Stimulated activated CD8-positive, alpha-beta memory T cell treated with anti-CD3 and anti-CD28 coated beads, Interleukin-7, amount 100 ng/mL, for 1 hour (primary cell): ENCODE measurements at places on chromosomes 6 and 20.

DNA sequence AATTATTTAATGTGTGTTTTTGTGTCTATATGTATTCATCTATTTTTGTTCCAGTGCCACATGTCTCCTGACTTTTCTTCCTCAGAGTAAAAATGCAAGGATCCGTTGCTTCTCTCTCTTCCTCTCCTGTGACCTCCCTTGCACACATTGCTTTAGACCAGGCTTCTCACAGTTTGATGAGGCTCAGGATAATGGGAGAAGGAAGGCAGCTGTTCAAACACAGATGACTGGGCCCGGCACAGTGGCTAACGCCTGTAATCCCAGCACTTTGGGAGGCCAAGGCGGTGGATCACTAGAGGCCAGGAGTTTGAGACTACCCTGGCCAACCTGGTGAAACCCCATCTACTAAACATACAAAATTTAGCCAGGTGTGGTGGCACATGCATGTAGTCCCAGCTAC lies 241.9 kb downstream of the SAMD5 start:
- DNase-seq: no peak

- DNase-seq: no peak
Measured at GRCh38 chr6:138205437-138206094, 12.7 kb downstream of the PBOV1 start.

GRCh38 chr6:43741829-43742228 lies 28.2 kb upstream of the VEGFA start:
- DNase-seq: no peak

GRCh38 chr6:27318973-27319372 lies 6.9 kb upstream of the POM121L2 start:
- no peak for DNase-seq
